Fibroblast of skin of left quadriceps (primary cell): ENCODE measurements at places on chromosomes 1 and 21.

DNA sequence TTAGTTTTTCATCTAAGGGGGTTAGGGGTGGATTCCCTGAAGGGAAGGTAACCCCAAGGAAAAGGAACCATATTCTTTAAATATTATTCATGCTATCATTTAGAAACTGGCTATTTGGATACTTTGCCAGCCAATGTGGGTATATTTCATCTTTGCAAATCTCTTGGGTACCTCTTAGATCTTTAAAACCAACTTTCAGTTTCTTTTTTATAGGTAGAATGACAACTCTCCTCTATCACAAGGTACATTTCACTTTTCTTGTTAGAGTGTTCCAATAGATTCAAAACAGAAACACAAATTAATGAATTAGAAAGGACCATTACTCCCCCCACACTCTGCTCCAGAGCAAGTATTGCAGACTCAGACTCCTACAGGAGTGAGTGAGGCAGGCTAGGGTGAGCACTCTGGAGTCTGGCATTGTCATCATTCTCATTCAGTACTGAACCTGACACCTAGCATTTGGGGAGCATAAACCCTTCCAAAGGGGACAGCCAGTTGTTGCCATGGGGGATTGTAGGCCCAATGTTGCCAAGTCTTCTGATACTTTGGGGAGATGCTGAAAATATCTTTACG, 43.0 kb downstream of the MACO1 start:
- DNase-seq, result no peak

DNA sequence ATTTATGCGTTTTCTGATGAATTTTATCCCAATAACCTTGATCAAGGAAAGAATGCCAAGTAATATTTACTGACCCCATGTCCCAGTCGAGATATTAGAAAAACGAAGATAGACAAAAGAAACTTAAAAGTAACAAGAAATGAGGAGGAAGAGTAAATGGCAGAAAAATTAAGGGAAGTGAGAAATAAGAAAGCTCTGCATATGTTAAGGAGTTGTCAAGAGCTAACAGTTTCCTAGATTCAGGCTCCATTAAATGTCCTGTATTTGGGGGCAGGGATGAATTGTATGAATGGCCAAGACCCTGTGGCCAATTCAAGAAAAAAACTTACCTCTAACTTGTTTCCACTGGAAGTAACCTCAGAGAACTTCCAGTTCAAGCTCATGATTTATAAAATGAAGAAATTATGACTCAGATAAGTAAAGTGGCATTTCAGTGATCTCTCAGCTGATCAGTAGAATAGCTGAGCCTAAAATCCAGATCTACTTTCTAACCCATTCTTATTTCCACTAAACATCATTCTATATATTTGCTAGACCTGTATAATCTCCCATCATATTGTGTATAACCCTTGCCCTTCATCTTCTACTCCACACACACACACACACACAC, 73.2 kb downstream of the ZC3H11B start:
- DNase-seq, result no peak

DNA sequence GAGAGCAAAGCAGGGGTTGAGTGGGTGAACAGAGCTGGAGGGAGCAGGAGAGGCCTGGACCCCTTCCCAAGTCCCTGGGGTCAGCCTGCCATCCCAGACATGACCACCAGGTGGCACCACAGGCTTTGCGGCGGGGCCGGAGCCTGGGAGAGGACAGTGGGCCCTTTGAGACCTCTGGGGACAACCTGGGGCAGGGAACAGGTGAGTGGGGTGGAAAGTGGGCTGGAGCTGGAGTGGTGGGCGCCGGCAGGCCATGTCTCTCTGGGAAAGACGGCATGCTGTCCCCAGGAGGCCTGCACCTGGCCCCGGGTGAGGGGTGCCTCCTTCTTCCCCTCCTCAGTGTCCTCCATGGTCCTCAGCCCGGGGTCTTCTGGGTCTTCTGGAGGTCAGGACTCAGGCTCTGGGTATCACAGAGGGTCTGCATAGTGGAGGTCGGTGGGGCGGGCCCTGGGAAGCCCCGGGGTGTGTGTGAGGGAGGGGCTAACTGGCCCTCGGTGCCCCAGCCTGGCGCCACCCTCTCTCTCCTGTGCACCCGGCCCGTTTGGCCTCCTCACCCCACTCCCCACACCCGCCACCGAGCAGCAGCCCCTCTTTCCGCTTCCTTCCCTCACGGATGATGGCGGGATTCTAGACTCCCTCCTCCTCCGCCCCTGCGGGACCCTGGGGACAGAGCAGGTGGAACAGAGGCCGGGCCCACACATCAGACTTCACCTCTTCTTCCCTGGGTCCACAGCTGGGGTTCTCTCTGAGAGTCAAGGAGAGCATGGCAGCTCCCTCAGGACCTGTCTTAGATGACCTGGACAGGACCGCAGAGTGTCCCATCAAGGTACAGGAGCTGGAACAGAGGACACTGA, 28.5 kb upstream of the PKP1 start:
- DNase-seq, result no peak

DNA sequence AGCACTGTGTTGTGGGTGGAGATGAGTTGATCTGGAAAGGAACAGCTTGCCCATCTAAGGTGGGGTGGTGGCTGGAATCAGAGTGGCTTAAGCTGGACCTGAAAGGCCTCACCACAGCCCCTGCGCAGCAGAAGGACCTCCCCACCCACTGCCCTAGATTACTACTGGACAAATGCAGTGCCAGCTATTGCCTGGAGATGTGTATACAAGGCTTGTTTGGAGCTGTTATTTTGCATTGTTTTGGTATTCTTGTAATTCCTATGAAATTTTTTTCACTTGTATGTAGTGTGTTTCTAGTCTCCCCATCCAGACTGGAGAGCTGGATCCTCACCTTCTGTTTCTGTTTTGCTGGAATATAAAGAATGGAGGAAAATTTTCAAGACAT, 1.3 kb upstream of the SLC30A1 start:
- no peak for DNase-seq

DNA sequence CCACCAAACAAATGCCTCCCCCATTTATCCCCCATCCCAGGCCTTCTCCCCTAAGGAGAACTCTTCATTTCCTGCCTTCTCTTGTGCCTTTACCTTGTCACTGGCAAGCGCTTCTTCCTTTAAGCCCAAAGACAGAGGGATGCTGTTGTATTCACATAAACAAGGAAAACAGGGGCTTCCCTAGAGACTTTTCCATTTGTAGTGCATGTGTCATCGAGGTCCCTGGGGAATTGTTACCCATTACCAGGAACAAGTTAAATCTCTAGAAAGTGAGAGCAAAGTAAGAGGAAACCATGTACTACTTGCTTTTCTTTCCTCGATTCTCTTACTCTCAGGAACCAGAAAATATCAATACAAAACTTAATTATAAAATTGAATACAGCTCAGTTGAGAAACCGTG, 114.4 kb upstream of the DPT start:
- DNase-seq, result no peak

DNA sequence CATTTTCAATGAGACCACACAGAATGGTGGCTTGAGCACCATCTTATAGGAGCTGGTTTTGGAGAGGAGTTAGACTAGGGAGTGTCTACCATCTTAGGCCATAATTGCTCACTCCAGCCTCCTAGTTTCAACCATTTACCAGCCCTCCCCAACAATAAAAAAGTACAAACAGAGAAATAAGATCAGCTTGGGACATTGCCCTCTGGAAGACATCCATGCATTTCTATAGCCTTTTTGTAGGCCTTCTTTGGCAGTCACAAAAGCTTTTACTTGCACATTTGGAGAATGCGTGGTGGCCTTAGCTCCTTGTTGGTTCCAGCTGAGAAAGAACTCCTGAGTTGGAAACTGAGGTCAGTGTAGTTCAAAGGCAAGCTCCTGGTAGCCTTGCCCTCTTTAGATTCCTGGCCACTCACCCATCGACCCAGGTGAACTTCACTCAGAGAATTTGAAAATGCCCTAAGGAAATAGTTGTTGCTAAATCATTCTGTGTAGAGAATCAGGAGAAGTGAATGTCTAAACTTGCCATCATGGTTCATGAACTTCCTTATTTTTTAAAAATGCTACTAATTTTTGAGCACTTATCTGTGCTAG, 301.7 kb upstream of the PROX1 start:
- no peak for DNase-seq

DNA sequence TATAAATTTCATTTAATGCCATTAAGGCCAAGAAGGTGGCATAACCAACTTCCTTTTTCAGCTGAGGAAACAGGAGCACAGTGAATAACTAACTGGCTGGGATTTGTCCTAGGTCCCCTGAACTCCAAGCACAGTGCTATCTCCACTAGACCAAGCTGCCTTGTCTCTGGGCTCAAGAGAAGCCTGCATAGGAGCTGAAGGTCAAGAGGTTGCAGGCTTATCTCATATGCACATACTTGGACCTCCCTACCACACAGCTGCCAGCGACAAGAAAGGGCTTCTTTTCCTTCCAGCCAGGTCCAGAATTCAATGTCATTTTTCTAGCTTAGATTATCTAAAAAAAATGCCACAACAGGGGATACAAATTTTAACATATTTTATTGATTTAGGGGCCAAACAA, 27.1 kb downstream of the AK2 start:
- no peak for DNase-seq

DNA sequence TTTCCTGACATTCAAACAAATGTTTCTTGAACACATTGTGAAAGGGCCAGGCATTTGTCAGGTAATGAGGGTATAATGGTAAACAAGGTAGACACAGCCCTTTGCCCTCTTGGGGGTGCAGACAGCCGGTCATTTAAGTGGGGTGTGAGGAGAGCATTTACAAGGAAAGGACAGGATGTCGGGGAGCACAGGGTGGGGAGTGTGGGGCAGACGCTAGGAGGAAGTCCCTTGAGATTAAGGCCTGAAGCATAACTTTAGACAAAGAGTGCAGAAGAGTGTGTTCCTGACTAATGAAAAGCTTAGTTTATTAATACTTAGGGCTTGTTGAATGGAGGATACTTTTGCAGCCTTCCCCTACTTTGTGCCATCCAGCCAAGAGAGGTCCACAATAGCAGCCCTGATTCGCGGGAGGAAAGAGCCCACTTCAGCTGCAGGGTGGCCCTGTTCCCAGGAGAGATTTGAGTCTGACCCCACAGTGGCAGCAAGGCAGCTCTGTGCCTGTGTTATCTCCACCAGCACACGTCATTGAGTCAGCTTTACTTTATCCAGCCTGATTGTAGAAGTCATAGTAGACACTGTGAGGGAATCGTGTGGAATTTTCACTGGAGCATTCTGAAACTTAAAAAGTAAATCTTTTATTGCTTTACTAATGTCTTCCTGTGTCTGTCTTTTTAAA, 35.1 kb downstream of the MPZL1 start:
- DNase-seq, result no peak

GRCh38 chr1:1230656-1231399, 973 bp downstream of the SDF4 start:
- peak; percentile 25 for DNase-seq

DNA sequence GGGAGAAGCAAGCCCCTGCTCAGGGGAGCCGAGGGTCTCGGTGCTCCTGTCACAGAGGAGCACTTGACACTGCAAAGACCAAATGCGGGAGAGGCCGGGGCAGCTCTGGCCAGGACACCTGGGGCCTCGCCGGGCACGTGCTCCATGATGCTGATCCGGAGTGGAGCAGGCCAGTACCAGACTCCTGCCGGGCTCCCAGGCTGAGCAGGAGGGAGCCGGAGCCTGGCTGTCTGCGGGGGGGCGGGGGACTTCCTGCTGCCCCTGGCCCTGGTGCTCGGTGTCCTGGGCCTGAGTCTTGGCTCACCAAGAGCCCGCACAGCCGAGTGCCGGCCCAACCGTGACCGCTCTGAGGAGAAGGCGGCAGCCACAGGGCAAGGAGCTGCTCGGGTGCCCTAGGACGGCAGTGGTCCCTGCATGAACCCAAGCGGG, 38.5 kb upstream of the TMEM52 start:
- no peak for DNase-seq

GRCh38 chr1:206716159-206716869, 31.6 kb downstream of the MAPKAPK2 start:
- no peak for DNase-seq

- DNase-seq, result peak; percentile 1
Observed at GRCh38 chr1:77605246-77606026, 77.0 kb downstream of the ZZZ3 start.

DNA sequence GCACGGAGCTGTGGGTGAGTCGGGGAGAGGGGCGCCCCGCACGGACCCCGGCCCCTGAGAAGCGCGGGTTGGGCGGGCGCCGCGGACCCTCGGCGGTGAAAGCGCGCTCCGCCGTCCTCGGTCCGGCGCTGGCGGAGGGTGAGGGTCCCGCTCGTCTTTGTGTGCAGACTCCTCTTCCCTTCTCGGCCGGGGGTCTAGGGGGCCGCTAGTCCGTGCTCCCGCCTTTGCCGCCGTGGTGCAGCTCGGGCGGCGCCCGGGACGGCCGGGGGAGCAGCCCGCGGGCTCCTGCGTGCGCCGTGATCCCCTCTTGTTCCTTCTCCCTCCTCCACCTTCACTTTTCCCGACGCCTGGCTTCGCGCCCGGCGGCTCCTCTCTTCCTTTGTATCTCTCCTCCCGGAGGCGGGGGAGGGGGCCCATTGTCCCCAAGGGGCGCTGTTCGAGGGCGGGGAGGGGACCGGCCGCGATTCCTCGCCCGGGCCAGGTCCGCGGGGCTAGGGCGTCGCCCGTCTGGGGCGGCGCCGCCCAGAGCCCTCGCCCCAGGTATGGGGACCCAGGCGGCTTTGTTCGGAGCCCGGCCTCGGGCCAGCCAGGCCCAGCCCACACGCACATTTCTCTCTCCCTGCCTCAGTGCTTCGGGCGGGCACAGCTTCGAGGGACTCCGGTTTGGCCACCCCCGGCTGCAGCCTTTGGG, 519 bp downstream of the FNBP1L start:
- DNase-seq, result no peak

DNA sequence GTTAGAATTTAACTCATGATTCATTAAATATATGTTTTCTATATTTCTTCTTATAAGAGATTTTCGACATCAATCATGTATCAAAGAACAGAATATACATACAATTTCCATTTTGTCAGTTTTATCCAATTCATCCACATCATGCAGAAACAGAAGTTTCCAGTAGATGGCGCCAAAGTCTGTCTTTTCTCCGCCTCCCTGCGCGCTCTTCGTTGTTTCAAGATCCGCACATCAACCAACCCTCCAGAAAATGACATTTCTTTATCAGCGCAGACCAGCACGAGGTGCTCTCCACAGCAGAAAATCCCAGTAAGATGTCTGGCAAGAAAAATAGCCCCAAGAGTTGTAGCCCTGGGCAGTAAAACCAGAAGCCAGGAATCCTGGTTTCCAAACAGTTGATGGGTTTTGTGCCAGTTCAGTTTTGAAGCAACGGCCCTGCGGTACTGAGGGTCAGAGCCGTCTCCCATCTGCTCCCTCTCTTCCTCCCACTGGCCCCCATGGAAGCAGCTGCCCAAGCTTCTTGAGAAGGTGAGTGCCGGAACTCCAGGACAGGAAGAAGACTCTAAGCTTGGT, 38.6 kb upstream of the GPR137B start:
- DNase-seq, result peak; percentile 32

DNA sequence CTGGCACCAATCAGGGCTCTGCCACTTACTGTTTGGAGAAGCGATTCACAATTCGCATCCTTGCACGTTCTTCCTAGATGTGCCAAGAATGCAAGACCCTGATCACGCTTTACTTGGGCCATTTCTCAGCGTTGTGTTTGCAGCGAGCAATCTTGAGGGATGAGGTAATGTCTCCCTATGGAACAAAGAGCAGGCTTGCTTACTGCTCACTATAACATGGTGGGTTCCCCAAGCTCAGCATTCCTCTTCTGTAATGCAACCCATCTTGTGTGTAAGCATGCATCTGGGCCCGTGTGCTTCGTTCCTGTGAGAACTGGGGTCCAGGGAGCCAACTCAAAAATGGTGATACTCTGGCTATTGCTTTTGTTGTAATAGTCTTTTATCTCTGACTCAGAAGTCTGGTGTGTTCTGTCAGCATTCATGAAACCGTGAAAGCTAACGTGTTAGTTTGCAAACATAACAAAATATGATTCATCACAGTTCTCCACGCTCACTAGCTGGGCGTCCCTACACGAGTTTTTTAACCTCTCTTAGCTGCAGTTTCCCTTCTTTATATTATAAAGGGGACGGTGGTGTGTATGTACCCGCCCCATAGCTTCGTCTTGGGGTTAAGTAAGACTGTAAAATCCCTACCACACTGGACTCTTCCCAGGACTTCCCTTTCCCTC, 33.3 kb downstream of the DNTTIP2 start:
- DNase-seq, result peak; percentile 88
